ENCODE measurements at places on chromosomes 6 and 20.

DNA sequence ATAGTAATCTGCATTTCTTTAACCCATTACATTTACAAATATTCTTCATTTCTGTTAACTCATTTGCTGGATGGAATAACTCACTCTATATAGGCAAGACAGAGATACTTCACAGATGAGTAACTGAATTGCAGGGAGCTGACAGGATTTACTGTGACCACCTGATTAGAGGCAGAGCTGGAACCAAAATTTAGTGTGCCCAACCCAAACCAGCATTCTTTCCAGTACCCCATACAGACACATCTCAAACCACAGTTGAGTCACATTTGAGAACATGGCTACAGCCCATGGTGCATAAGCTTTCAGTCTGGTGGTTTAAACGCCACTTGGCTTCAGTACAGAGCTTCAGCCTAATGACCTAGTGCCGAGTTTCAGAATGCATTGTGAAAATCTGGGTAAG lies 138.4 kb upstream of the TENT5A start:
- DNase-seq: no peak

DNA sequence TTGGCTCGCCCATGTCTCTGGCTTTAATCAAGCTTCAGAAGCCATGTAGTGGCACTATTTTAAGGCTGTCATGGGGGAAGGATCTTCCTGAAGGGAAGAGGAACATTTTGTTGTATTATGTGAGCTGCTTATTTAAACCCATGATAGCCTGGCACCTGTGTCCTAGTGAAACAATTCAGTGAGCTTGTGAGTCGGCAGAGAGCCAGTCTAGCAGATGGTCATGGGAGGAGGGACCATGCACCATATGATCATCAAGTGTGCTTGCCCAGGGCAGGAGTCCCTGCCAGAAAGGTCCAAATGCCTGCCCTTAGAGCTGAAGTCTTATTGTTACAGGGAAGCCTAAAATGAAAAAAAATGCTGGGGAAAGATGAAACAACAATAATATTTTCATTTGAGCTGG lies 132.9 kb downstream of the PRDM13 start:
- peak; percentile 99 for DNase-seq

GRCh38 chr6:101150226-101150625 lies 243.3 kb upstream of the GRIK2 start:
- peak; percentile 44 for DNase-seq

- DNase-seq: no peak
Observed at GRCh38 chr20:49275636-49276035, 2.2 kb downstream of the ZNFX1 start.

GRCh38 chr6:129661536-129662405 lies 48.2 kb downstream of the ARHGAP18 start:
- no peak for DNase-seq

DNA sequence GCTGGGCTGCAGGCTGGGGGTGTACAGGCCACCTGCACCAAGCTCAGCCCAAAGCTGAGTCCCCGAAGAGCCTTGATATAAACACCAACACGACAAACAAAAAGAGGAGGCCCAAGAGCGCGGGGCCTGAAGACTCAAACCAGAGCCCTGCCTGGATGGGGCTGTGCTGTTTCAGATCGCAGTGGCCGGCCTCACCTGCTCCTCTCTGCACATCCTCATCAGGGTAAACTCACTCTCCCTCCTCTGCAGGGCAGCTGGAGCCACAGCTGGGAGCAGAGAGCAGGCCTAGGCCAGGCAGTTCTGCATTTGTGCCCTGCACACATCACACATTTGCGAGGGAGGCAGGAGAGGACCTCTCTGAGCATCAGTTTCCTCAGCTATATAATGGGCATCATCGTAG lies 3.7 kb upstream of the RBM38 start:
- no peak for DNase-seq

GRCh38 chr6:41370488-41371111 lies 35.2 kb downstream of the NCR2 start:
- no peak for DNase-seq

GRCh38 chr20:59443550-59443949 lies 143.1 kb downstream of the EDN3 start:
- DNase-seq: no peak

DNA sequence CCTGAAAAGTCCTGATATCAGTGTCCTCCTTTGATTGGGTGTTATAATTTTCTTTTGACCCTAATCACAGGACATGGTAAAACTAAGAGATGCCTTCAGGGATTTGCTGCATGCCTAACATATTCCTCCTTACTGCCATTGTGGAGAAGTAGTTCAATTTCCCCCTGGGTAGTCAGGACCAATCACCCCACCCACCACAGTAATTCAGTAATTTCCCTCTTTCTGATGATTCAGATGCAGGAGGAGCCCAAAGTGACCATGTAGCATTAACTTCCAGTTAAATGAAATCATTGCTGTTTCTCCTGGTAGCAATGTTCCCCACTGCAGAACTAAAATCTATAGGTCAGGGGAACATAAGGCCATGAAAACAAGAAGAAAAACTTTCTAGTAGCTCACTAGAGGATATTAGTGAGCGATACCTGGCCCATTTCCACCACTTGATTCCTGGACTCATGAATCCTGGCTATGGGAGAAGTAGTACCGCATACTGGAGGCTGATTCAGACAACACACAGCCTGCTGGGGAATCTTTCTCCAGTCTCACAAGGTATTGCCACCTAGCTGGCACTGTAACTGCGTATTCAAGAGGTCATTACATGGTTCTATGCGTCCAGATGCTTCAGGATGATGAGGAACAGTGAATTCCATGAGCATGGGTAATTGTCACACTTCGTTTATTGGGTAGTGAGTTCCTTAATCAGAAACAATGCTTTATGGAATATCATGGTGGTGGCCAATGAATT lies 561.2 kb downstream of the HAO1 start:
- DNase-seq: peak; percentile 57

- DNase-seq: no peak
Observed at GRCh38 chr20:5369629-5370028, 52.9 kb upstream of the PROKR2 start.

GRCh38 chr6:128882991-128883611 lies at the start of gene LAMA2:
Gene LAMA2, plus strand, starts transcription at chr6:128883138. Its CDS starts 108 bp downstream, at chr6:128883246.
- peak; percentile 3 for DNase-seq

GRCh38 chr20:2109425-2110210 lies 8.0 kb downstream of the STK35 start:
- peak; percentile 20 for DNase-seq

DNA sequence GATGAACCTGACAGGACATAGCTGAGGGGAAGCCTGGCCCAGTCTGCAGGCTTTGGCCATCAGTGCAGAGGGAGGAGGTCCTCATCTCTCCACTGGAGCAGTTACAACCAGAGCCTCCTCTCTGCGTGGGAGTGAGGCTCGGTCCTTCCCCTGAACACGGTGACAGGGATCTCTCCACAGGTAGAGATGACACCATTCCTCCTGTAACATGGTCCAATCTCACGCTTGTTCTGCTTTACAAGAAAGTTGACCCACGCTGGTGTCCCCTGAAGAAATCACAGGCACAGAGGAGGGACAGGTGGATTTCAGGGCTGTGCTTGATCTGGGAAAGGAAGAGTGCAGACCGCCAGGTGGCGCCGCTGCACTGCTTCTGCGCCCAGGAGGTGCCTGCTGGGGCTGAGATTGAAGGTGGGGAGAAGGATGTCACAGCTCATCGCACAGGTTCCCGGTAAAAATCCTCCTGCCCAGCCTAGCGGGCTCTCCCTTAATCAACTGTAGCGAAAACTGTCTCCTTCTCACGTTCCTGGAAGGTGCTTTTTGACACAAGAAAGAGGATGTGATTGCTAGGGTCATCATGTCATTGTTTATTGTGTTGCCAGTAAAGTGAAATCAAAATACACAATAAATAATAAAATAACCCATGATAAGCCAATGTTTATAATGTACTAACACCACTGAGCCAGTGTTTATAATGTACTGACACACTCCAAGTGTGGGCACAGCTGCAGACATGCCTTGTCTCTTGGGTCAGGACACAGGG lies 20.4 kb downstream of the HLA-G start:
- peak; percentile 82 for DNase-seq

DNA sequence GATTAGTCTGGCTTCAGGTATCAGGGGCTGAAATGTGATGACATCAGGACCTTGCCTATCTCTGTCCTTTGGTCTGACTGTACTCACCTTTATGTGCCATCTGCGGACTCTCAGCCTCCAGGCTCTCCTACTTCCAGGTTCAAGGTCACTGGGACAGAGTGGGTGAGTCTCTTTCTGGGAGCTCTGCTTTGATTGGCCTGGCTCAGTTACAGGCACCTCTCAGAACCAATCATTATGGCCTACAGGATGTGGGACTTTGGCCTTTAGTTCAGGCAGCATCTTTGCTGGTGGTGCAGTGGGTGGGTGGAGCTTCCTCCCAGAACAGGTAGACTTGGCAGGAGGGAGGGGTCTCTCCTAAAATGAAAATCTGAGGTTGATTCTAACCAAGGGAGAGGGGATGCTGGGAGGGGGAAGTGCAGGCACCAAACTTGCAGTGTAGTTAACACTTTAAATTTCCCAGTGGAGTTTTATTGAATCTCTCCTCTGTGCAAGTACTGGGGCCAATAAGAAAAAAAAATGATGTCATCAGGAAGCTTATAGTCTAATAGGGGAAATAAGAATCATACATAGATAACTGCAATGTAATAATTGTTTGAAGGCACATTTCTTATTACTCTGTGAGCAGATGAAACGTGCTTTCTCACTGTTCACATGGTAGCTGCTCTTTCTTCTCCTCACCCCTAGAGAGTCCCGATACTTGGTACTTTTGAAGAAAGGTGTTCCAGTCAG lies 53.4 kb downstream of the SLC24A3 start:
- no peak for DNase-seq

DNA sequence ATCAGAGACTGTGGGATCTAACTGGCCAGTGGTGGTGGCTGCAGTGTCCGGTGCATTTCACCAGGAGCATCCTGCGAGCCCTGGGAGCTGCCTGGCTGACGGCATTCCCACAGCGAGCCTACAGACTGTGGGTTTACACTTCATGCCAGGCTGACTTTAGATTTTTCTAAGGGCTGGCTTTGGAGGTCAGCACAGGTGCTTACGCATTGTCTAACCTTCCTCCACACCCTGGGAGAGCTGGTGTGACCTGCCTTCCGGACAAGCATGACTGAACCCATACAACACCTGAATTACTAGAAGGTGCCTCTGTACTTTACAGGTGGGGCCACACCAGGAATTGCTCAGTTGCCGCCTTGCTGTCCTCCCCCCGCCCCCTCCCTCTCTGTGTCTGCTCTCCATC lies 96.2 kb downstream of the RREB1 start:
- DNase-seq: no peak

- DNase-seq: no peak
Observed at GRCh38 chr6:121522771-121523386, 87.4 kb downstream of the GJA1 start.

DNA sequence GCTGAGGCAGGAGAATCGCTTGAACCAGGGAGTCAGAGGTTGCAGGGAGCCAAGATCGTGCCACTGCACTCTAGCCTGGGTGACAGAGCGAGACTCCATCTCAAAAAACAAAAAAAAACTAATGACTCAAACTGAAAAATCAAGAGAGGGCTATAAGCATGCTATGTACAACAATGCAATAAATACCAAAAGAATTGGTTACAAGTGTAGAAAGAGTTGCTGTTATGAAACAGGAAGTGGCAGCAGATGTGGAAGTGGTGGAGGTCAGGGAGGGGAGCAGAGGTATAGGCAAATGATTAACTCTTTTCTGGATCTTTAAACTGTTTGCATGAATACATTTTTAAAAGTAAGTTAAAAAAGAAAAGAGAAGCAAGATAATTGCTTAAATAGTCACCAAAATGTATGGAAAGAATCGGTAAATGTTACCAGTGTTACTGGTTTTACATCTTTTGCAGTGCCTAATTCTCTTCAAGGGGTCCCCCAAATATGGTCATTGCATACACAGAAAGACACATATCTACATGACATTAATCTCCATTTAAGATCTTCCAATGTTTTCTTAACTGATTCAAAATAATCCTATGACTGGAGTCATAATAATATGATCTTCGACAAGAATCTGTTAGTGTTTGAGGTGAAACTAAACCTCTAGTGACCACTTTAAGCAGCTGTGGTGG lies 15.0 kb downstream of the CALHM6 start:
- DNase-seq: no peak

DNA sequence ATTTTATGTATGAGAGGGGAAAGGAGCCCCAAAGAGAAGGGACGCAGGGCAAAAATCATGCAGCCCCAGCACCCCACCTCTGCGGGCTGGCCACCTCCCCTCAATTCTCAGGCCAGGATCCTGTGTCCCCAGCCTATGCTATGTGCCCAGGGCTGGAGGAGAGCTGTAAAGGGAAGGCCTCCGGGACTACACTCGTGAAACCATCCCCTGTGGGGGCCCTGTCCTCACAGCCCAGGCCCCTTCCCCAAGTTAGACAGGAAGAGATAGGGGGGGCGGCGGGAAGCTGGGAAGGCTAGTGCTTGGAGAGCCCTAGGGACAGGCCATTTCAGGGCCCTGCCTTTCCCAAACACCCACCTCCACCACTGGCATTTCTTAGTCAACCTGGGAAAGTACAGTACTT lies 1.4 kb upstream of the COL11A2 start:
- DNase-seq: no peak

GRCh38 chr6:6006428-6007365 lies at the start of gene NRN1:
Gene NRN1, minus strand, starts transcription at chr6:6006925. Its CDS starts 176 bp downstream, at chr6:6006749.
- DNase-seq: peak; percentile 86

GRCh38 chr6:27684264-27685211 lies 211.6 kb upstream of the ZNF184 start:
- peak; percentile 86 for DNase-seq

- DNase-seq: no peak
Observed at GRCh38 chr20:63100174-63100925, 93.6 kb upstream of the BHLHE23 start.

DNA sequence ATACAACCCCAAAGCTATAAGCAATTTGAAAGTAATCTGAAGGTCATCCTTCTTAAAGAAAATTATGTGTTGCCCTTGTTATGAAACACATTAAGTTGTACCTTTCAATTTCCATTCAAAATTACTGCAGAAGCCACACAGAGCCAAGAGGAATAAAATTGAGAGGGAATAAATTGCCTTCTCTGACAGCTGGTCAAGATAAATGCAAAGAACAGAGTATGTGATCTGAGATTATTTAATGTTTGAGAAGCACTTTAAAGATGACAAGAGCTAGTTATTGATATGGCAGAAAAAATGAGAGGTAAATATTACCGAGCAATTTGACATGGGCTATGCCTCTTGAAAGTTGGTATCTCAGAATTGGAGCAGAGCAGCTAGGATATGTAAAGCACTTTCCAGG lies 61.6 kb downstream of the TRDN start:
- no peak for DNase-seq

DNA sequence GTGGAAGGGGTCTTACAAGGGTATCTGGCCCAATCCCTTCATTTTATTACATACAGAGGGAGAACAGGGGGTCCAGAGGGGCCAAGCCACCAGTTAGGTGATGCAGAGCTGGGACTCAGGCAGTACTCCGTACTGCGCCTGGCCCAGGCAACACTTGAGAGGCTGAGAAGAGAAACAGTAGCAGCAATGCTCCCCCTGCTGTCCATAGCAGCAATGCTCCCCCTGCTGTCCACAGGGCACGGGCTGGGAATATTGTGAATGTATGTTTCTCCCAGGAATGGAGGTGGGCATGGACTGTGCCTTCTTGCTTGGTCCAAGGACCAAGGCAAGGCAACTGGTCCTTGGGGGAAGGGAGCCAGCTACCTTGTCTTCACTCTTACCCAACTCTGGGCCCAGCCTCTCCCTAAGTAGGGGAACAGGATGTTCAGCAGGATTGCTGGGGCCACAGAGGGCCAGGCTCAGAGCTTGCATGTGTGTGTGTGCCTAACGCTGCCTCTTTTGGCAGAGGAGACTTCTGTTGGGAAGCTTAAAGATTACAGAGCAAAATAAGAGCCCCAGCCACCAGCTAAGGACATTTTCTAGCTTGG lies 14.8 kb upstream of the FAM83C start:
- peak; percentile 85 for DNase-seq

GRCh38 chr6:6007366-6008088 lies 802 bp upstream of the NRN1 start:
- DNase-seq: peak; percentile 73

GRCh38 chr6:74757813-74758212 lies 448.0 kb downstream of the COL12A1 start:
- no peak for DNase-seq

All from cerebellar cortex (tissue), 1 donor.